Hematopoietic multipotent progenitor cell treated with erythropoietin and hydrocortisone succinate and interleukin-3 and kit ligand, for 8 days (in vitro differentiated cells): ENCODE measurements at places on chromosomes 16 and 17.

GRCh38 chr16:23941025-23941424, 105.2 kb downstream of the PRKCB start:
- no peak for DNase-seq

GRCh38 chr16:68079626-68080344, 5.4 kb upstream of the NFATC3 start:
- DNase-seq: peak; percentile 92

- DNase-seq: no peak
These were observed 8.3 kb downstream of the CAPNS2 start for GRCh38 chr16:55574811-55575210.

DNA sequence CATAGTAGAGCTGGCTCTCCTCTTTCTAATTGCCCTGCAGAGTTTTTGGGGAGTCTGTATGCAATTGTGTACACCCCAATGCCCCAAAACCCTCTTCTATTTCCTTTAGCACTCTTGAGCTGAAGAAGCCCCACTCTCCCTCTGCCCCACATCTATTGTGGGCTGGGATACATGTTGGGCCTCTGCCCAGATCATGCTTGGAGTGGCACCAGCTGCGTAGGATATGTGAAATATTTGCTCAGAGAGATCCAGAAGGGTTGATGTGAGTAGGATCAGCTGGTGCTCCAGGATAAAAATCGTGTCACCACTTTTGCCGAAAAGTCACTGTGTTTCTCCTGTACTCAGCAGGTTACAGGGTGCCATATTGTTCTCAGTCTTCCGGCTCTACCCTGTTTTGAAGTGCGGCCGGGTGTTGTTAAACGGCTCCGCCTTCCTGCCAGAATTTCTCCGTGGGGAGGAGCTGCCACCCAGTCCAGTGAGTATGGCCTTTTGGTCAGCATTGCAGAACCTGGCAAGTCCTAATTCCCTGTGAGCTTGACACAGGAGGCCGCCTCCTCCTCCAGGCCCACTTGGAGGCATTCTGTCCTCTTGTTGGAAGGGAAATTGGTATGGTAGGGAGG, 664.5 kb downstream of the WWOX start:
- DNase-seq: no peak

DNA sequence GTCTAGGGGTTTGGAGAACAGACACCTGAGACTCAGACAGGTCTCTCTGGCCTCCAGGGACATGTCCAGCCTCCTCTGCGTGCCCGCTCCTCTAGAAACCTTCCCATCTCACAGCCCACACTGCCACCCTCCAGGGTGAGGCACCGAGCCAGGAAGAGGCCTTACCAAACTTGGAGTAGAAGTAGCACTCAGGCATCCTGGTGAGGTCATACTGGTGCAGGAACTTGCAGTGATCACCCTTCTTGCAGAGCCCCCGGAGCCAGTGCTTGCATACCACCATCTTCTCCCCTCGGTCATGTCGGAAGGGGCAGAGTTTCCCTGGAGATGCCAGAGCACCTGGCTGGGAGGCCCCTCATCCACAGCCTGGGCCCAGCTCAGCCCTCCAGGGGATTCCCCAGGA, 4.2 kb downstream of the CPSF4L start:
- no peak for DNase-seq

DNA sequence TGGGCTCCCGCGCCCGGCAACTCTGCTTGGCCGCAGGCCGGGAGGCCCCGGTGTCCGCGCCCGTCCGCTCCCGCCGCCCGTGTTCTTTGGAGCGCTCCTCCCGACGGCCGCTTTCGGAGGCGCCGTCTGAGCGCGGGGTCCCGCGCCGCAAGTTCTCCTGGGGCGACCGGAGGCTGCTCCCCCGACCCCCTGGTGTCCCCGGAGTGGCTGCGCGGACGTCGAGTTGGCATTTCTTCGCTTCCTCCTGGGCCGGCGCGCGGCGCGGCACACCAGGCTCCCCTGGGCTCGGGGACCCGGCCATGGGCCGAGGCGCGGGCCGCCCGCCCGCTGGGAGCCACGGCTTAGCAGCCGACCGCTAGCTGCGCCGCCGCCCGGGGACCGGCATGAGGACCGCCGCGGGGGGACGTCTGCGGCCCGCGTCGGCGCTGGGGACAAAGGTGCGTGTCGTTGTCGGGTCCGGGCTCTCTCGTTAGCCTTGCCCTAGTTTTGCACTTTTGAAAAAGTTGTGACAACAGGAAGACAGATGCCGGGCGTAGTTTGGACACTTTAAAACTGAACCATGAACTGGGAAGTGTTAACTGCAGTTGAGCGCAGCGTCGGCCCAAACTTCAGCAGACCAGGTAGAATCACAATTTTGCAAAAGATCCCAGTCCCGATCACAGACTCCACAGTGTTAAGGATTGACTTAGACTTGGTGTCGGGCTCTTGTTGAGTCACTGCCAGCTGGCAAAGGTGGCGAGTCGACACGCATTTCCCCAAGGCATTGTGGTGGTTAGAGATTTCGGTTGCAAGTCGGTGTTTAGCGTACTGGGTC, 700 bp downstream of the UBN1 start:
- DNase-seq: peak; percentile 71

- peak; percentile 12 for DNase-seq
These were observed 28.4 kb upstream of the SLC12A3 start for GRCh38 chr16:56836410-56837230.

GRCh38 chr17:3979290-3979611, 15.0 kb upstream of the ATP2A3 start:
- DNase-seq: no peak

GRCh38 chr17:32701871-32702270, 175.1 kb downstream of the MYO1D start:
- no peak for DNase-seq

GRCh38 chr17:32141258-32141657, 1.0 kb upstream of the RHOT1 start:
- peak; percentile 88 for DNase-seq

DNA sequence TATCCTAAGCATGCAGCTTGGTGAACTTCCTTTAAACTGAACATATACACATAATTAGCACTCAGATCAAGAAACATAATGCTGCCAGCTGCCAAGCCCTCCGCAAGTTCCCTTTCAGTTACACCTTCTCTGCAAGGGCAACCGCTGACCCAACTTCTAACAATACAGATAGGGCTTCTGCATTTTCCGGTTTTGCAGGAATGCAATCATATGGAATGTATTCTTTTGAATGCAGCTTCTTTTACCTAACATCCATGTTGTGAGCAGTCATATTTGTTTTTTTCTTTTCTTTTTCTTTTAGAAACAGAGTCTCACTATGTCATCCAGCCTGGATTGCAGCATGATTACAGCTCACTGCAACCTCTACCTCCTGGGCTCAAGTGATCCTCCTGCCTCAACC, 110.7 kb downstream of the GSG1L start:
- no peak for DNase-seq

DNA sequence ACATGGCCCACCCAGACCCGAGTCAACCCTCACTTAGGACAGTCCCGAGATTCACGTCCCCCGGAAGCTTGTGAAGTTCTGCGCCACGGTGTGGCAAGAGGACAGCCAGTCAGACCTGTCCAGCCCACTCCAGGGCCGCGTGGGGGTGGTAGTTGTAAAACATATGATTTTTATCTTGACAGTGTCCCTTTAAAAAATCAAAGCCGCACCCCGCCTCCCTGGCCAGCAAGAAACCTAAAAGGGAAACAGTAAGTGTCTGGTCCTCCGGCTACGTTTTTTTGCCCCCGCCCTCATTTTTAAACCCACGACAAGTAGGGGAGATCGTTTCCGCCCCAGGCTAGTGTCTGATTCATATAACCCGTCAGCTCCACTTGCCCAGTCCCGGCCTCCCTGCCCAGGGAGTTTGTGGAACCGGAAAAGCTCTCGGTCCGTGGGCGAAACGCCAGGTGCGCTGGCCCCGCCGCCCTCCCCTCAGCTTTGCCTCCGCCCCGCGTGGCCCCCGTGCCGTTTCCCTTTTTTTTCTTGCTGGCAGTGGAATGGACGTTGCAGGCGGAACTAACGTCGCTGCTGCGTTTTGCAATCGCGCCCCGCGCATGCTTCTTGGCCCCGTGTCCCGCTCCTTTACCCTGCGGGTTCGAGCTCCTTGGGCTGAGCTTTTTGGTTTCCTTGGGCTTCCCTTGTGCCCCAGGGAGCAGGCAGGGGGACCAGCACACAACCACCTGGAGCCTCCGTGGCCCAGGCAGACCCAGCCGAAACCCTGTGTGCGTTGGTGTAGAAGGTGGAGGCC, 13.3 kb upstream of the NUDT16L1 start:
- DNase-seq: no peak

DNA sequence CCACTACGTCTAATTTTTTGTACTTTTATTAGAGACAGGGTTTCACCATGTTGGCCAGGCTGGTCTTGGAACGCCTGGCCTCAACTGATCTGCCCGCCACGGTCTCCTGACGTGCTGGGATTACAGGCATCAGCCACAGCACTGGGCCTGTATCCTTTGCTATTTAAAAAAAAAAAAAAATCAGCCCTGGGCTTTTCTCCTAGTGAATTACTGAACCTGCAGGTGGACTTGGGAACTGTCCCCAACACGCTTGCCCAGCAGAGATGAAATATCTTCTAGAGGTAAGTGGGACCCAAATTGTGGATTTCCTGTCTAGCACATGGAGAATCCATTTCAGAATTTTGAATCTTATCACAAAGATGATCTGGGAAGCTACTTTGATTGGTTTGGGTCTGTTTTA, 14.8 kb downstream of the CNOT1 start:
- no peak for DNase-seq

GRCh38 chr17:75352079-75352569, 53.4 kb downstream of the GRB2 start:
- no peak for DNase-seq

- DNase-seq: no peak
These were observed 262.3 kb downstream of the STX8 start for GRCh38 chr17:9313346-9313745.

- no peak for DNase-seq
These were observed 24.3 kb downstream of the GP2 start for GRCh38 chr16:20303012-20303411.

- DNase-seq: no peak
These were observed 12.3 kb upstream of the SALL1 start for GRCh38 chr16:51163366-51163765.

GRCh38 chr17:31888124-31888523, 13.4 kb downstream of the UTP6 start:
- DNase-seq: no peak

- DNase-seq: peak; percentile 78
These were observed 46.8 kb downstream of the HIC1 start for GRCh38 chr17:2101448-2102257.

DNA sequence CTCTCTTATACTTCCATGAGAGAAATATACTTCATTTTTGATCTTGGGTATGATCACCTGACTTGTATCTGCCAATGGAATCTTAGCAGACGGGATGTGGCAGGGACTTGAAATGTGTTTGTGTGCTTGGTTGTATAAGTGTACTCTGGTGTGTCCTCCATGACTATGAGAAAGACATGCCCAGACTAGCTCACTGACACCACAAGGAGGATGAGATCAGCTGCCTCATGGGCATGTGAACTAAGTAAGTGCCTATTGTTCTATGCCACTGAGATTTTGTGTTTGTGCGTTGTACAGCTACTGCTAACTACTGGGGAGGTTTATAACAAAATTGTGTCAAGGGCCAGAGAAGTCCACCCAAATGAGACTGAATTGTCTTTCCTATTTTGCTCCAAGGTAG, 402.2 kb upstream of the SALL1 start:
- DNase-seq: no peak

DNA sequence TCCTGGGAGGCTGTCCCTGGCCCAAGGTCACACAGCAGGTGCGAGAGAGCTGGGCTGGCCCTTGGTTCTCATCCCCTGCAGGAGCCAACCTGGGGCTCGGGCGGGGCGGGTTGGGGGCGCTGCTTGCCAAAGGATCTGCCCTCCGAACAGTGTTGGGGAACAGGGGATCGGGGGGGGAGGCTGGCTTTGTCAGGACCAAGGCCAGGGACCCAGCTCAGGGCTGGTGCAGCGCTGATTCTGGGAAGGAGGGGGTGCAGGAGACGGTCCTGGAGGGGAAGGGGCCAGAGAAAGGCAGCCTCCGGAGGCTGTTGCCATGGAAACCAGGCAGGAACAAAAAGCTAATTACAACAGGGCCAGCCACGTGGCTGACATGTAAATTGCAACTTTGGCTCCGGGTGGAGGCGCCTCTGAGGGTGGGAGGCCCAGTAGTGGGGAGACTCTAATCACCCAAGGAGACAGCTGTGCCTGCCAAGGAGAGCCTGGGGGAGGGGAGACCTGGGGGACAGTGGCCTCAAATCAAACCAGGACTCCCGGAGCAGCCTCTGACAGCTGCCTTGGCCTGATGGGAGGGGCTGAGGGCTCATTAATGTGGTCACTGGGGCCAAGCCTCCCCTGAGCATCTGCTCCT, 1.3 kb downstream of the TUBB3 start:
- peak; percentile 40 for DNase-seq
